Stimulated activated CD4-positive, alpha-beta T cell treated with anti-CD3 and anti-CD28 coated beads, TNF-alpha, amount 100 ng/mL, for 1 hour (primary cell): ENCODE measurements at places on chromosomes 2 and 18.

- DNase-seq, result no peak
These were observed 329.0 kb downstream of the DYSF start for GRCh38 chr2:71782323-71782722.

DNA sequence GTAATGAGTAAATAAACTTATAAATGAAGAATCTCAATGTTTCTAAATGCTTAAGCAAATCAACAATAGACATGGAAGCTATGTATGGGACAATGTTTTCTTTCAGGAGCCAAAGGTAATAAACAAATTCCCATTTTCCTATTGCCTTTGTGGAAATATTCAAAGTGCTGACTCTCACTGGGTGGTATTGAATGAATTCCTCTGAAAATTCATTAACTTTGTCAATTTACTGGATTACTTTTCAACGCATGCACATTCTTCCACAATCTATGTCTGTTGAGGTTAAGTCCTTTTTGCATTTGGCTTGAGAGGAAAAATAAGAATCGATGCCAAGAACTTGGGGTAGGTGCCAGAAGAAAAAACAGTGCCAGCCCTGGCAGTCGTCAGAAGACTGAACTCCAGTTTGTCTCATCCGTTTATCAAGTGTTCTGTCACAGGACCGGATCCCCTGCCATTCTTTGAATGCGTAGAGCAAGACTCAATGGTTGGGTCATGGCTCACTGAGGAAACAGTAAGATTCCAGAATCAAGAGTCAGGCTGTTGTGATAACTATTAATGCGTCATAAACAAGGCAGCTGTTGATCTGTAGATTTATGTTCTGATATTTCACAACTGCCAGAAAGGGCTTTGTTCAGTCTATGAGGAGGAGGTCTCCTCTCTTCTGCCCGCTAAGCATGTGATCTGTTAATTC, 133.3 kb downstream of the GFPT1 start:
- DNase-seq, result no peak

DNA sequence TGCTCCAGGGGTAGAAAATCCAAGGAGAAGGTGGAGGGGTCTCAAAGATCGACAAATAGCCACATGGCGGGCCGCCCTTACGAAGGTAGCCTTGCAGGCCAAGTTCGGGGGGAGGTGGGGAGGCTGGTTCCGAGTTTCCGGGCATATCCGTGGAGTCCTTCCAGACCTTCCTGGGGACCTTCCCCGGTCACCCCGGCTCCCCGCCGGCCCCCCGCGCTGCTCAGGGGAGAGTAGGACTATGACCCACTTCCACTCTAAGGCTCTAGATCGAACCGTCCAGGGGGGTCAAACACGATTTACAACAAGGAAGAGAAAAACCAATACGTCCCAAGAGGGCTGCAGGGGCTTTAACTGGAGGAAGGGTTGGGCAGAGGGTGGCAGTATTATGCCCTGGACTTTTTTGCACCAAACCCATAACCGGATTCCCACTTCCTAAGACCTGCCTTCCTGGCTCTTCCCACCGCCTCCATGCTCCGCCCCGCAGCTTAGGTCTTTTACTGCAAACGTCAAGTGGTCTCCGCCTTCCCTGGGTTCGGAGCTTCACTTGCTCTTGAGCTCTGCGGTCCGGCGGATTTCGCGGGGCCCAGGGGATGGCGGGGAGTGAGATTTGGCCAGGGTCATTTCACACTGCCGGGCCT, 779 bp upstream of the LYPD6 start:
- no peak for DNase-seq

- DNase-seq, result no peak
These were observed 102.6 kb upstream of the RBBP8 start for GRCh38 chr18:22830511-22830910.

- DNase-seq, result no peak
These were observed 617.0 kb downstream of the LRP1B start for GRCh38 chr2:141513853-141514252.

DNA sequence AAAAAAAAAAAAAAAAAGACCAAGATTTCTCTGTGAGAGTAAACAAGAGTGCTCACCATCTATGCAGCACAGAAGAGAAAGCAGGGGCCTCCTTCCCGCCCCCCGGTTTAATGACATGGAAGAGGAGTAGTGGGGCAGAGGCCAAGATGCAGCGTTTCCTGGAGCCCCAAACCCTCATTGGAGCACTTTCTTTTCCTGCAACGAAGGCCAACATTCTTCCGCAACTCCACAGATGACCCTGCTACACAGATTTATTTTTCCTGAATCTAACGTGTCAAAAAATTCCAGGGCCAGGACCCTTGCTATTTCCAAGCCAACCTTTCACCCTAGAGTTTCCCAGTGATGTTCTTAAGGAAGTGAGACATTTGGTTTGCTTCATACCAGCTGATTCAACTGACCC, 189.6 kb downstream of the MIB1 start:
- no peak for DNase-seq

DNA sequence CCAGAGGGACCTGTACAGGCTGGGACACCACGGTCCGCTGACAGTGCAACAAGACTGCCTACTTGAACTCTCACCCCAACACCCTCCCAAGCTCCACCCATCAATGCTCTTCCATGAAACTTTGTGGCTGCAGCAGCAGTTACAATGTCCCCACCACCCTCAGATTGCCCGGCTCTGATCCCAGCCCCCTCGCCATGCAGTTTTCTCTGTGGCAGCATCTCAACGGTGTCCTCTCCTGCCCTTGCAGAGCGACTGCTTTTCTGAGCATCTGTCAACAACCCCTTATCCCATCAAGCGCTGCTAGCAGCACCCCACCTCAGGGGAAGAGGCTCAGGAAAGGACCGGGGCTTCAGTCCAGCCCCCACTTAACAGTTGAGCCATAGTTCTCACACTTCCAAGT, 137.1 kb upstream of the NDUFV2 start:
- DNase-seq, result no peak

DNA sequence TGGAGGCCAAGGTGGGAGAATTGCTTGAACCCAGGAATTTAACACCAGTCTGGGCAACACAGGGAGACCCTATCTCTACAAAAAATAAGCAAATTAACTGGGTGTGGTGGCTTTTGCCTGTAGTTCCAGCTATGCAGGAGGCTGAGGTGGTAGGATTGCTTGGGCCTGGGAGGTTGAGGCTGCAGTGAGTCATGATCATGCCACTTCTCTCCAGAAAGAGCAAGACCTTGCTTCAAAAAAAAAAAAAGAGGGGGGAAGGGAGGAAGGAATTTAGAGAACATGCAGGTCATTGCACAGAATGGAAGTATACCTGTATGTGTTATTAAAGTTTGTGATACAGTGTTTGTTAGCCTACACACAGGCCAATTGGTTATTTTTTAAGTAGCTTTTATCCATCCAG, 25.8 kb downstream of the PKP4 start:
- DNase-seq, result no peak

GRCh38 chr2:176536439-176537133, 267.3 kb downstream of the MTX2 start:
- no peak for DNase-seq

DNA sequence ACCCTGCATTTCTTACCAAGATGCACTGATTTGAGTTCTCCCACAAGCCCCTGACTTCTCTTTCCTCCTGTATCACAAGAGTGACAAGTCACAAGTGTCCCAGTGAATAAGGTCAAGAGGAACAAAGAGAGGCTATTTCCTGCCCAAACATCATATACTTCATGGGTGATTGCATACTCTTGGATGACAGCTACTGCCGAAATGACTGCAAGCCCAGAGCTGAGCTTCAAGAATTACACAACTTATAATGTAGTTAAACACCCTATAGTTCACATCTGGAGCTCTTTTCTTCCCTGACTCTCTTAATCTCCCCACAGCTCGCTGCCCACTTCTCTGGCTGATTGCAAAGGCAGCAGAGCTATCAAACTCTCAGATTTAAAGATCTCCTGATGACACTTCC, 289.7 kb upstream of the PARD3B start:
- no peak for DNase-seq

DNA sequence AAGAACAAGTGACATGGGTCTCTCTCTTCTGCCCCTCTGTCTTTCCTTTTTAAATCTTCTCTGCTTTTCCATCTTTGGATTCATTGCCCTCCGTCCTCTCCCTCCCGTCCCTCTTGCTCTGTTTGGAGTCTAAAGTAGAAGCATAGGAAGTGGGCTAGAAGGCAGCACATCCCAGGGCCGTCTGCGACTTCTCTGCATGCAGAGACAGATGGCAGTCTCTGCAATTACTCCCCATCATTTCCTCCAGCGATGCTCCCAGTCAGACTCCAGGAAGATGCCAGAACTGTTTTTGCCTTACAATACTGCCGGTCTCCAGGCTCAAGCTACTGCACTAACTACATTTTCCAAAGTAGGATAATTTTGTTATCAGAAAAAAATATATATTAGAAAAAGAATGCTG, 35.2 kb upstream of the LPIN2 start:
- DNase-seq, result no peak

- DNase-seq, result no peak
These were observed 60.7 kb downstream of the SDC1 start for GRCh38 chr2:20164061-20164733.

GRCh38 chr2:190807886-190808285, 72.7 kb upstream of the GLS start:
- DNase-seq, result no peak
